ENCODE measurements at places on chromosomes 7 and 10.

GRCh38 chr10:50585921-50586739 lies 37.6 kb downstream of the SGMS1 start:
- no peak for DNase-seq

DNA sequence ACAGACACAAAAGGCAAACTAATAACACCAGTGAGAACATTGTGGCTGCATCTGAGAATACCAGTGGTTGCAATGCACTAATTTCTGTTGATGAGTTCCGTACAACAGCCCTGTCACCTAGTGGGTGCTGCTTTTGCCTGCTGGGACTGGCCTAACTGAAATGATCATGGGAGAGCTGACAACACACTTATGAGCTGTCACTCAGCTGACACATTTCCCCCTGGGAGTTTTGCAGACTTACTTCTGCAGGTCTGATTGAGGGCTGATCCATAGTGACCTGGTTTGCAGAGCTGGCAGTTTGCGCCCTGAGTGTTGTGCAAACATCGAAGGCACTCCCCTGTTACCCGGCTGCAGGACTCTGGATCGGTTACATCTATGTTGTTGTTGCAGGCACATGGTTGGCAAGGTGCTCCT lies 60.6 kb upstream of the LAMB1 start:
- DNase-seq = no peak

GRCh38 chr7:24826662-24827020 lies 69.4 kb upstream of the GSDME start:
- no peak for DNase-seq

GRCh38 chr7:134654104-134654775 lies 7.6 kb downstream of the BPGM start:
- DNase-seq = no peak

DNA sequence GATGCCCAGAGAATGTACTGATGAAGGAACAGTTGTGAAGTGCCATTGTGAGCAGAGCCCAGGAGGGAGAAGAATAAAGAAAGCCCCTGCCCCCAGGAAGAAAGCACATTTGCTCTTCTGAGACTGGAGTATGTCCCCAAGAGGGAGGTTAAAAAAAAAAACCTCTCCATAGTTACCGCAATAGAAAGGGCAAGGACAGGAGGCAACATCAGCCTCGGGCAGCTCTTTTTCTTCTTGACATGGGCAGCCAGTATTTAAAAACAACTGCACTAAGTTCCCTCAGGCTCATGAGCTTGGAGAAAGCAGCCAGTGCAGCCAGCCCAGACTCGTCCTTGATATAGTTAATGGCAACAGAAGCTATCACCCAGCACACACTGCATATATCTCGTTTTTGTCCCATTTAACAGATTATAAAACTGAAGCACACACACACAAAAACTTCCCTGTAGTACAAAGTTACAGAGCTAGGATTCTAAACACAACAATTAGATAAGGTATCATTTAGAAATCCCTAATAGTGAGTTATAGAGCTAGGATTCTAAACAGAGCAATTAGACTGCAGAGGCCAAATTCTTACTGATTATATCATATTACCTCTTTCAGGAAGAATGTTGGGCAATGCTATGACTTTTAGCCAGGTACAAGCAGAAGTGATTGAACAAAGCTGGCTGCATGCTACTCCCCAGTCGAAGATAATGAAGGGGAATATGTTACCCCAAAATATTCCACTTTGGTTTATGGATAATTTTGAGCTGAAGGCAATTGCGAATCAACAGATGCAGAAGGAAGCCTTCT lies 823.5 kb downstream of the GRID1 start:
- DNase-seq = no peak

- no peak for DNase-seq
Observed at GRCh38 chr7:128000854-128001265, 30.4 kb downstream of the LRRC4 start.

GRCh38 chr10:43846187-43846680 lies 197.6 kb upstream of the ZNF32 start:
- DNase-seq = no peak

DNA sequence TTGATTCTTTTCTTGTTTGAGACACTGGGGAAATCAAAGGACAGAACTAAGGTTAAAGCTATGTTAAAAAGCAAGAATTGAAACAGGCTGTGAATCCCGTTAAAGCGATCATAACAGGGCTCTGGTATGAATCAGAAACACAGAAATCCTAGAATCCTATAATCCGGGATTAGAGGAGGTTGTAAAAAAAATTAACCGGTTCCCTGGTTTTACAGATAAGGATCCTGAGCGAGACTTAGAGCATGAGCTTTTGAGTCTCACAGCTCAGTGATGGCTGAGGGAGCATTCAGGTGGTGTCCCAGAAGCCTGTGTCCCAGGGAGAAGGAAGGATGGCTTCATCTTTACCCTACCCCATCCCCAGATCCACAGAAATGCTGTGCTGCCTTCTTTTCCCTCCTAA lies 461.3 kb downstream of the PAXIP1 start:
- no peak for DNase-seq

GRCh38 chr7:137996386-137996851 lies 5.5 kb downstream of the CREB3L2 start:
- no peak for DNase-seq

DNA sequence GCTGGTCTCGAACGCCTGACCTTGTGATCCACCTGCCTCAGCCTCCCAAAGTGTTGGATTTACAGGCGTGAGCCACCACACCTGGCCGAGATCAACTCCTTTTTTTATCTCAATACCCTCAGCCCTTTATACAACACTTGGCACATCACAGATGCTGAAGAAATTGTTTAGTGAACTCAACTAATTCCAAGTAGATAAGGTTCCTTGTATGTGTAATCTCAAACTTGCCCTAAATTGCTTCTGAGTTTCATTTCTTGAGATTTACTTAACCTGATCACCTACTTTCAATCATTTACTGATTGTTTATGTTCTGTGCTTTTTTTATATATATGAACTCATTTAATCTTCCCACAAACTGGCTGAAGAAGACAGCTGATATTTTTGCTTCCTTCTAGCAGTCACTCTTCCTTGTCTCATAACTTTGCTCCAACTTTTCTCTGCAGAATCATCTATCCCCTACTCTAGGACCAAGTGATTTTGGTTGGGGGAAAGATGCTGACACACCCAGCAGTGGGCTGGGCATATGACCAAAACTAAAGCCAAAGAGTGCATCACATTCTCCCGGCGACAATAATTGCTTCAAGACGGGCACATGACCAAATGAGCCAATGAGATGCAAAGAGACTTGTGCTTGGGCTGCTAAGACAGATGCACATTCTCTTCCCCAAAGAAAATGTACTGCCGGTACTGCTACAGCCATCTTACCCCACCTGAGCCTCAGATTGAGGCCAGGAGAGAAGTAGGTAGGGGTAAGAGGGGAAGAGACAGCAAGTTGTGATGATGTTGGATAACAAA lies 40.3 kb upstream of the ARID5B start:
- no peak for DNase-seq

DNA sequence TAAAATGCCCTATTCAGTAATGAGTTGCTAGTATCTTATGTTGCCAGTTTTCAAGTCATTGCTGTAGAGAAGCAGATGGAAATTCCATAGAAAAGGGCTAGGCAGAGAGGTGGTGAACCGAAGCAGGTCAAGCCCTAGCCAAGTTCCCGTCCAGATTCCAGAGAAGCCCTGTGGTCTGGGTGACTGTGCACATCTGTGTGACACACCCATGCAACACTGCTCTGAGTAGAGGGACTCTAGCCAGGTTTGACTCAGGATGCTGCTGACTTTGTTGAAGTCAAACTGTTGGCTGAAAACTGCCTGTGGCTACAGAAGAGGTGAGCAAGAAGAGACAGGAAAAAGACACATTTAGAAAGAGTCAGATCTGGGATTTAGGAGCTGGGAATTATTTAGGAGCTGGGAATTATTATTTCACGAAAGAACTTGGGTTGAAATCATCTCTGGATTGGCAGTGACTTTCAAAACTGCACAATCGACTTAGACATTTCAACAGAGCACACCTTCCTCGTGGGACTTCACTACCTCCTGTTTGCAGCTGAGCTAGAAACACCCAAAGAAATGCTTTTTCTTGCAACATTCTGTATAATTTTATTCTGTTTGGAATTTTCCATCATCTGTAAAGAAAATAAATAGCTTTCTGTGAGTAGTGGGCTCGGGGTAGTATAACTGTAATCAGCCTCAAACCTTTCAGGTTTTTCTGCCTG lies 149.1 kb upstream of the PRKCQ start:
- DNase-seq = no peak

GRCh38 chr10:132879408-132880127 lies 62.8 kb downstream of the CFAP46 start:
- no peak for DNase-seq

- DNase-seq = no peak
Observed at GRCh38 chr7:37815671-37816371, 32.6 kb upstream of the NME8 start.

- no peak for DNase-seq
Observed at GRCh38 chr10:113369365-113369694, 183.5 kb upstream of the HABP2 start.

DNA sequence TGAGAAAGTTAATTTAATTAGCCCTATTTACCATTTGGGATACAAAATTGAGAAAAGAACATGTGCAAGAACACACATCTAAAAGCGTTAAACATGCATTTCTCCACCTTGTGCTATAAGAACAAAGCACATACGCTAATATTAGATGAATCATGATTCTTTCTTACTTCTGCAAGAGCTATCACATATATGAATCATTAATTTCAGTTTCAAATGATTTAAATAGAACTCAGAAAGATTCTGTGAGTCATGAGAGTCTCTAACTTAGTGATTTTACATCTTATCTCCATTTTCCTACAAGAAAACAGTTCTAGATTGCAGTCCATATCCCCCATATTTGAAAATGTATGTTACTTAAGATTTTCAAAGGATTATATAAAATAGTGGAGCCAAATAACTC lies 173.9 kb downstream of the RNLS start:
- no peak for DNase-seq

GRCh38 chr7:148238761-148239325 lies 351.7 kb upstream of the C7orf33 start:
- no peak for DNase-seq

DNA sequence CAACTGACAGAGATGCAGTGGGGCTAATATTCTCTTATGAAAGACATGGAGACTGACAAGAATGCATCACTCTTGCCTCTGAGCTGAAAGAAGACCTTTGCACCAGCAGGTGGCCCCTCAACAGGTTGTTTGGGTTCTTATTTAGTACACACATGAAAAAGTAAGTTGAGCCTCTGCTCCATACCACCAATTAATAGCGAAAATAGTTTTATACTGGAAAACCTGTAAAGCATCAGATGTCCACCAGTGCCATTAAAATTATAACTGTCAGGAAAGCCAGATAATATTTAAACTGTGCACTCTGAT lies 26.3 kb upstream of the FAM13C start:
- DNase-seq = no peak

GRCh38 chr10:60818134-60818770 lies 40.0 kb downstream of the CDK1 start:
- no peak for DNase-seq

DNA sequence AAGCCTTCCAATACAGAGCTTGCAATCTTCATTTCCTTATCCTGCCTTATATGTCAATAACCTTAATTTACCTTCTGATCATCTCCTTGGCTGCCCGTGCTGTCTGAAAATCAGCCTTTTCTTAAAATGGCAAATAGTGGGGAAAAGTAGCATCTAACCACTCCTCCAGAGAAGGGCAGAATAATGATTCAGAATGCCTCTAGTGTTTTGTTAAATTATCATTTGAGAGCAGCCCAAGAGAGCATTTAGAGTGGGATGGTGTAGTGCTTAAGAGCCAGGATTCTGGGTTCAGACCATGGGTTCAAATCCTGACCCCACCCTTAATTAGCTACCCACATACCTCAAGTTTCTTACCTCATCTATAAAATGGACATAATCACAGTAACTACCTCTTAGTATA lies 4.6 kb upstream of the TMEM139 start:
- DNase-seq = no peak

DNA sequence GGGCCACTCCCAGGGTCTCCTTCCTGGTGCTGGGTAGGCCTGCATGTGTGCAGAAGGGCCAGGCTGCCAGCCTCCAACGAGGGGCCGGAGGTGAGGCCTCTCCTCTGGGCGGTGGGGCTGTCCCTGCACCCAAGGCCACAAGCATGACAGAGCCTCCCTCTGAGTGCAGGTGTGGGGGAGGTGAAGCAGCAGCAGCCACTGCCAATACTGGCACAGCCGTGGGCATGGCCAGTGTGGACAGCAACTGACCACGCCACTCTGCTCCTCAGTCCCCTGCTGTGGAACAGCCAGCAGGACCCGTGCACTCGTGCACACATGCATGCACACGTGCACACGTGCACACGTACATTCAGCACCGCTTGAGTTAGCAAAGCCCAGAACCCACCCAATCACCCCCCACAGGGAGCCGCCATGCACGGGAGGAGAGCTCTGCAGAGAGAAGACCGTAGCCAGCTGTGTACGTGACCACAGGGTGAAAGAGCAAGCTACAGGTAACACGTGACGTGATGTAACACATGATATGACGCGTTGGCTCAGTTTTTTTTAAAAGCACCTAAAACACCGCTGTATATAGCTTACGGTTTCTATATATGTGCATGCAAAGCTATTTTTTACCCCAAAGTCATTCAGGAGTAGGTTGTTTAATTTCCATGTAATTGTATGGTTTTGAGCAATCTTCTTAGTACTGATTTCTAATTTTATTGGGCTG lies 23.1 kb downstream of the PAPOLB start:
- DNase-seq = no peak

GRCh38 chr10:88333248-88333630 lies 249.9 kb downstream of the RNLS start:
- DNase-seq = no peak

GRCh38 chr10:103512591-103513379 lies 19.3 kb downstream of the NEURL1 start:
- no peak for DNase-seq

GRCh38 chr7:1623810-1624209 lies 46.3 kb upstream of the ELFN1 start:
- DNase-seq = no peak

- no peak for DNase-seq
Observed at GRCh38 chr7:142454862-142455261, 197.0 kb upstream of the PRSS58 start.

Measured in stimulated activated CD8-positive, alpha-beta memory T cell treated with anti-CD3 and anti-CD28 coated beads, Interleukin-4, amount 100 ng/mL, for 1 hour (primary cell).